A549 treated with Hydrocortisone at 1 μM for 4 hours (cell line): ENCODE measurements at places on chromosomes 2 and 18. TPM values are rescaled to one million over a fixed set of nuclear protein-coding genes. Genes with fewer than 3 reads are reported as not detected.

PAIP2B gene
- 0.22 to 0.31 TPM (median 0.27 TPM) in 5 replicates for total RNA-seq

SLC9A4 gene
- not detected in 5 replicates for total RNA-seq

OXER1 gene
- not detected in 5 replicates for total RNA-seq

ACTG2 gene
- total RNA-seq: 0.20 to 0.39 TPM (median 0.25 TPM) in 5 replicates

NCKAP1 gene
- 87.8 to 113 TPM (median 105 TPM) in 5 replicates for total RNA-seq

CNGA3 gene
- total RNA-seq: 0.05 TPM in 1 of 5 replicates, not detected in the others

BCL2 gene
- total RNA-seq: 0.45 to 0.59 TPM (median 0.55 TPM) in 5 replicates

FEV gene
- not detected in 5 replicates for total RNA-seq

KIF5C gene
- total RNA-seq: 0.21 to 0.46 TPM (median 0.32 TPM) in 5 replicates

ZAP70 gene
- total RNA-seq: 0.10 to 0.12 TPM in 2 of 5 replicates, not detected in the others

PLB1 gene
- 1.5 to 2.6 TPM (median 1.9 TPM) in 5 replicates for total RNA-seq

CNDP1 gene
- total RNA-seq: not detected in 5 replicates

PRKD3 gene
- total RNA-seq: 8.7 to 17.6 TPM (median 13.2 TPM) in 5 replicates

SULT1C4 gene
- total RNA-seq: 0.07 TPM in 1 of 5 replicates, not detected in the others

YPEL5 gene
- 45.0 to 58.1 TPM (median 55.7 TPM) in 5 replicates for total RNA-seq
